GDM1 (cell line): ENCODE measurements at places on chromosomes 2 and 18.

DNA sequence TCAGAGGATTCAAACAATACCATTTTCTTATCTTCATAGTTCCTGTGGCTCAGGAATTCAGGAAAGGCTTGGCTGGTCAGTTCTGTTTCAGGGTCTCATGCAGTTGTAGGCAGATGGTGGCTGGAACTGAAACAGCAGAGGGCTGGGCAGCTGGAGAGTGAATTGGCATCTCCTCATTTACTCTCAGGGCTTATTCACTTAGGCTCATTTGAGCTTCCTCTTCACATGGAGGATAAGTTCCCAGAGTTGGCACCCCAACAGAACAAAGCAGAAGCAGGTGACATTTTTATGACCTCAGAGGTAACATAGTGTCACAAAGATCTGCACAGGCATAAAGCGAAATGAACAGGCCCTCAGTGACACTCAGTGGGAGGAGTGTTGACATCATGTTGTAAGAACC is 66.1 kb downstream of the RBBP8 start:
- DNase-seq: no peak

DNA sequence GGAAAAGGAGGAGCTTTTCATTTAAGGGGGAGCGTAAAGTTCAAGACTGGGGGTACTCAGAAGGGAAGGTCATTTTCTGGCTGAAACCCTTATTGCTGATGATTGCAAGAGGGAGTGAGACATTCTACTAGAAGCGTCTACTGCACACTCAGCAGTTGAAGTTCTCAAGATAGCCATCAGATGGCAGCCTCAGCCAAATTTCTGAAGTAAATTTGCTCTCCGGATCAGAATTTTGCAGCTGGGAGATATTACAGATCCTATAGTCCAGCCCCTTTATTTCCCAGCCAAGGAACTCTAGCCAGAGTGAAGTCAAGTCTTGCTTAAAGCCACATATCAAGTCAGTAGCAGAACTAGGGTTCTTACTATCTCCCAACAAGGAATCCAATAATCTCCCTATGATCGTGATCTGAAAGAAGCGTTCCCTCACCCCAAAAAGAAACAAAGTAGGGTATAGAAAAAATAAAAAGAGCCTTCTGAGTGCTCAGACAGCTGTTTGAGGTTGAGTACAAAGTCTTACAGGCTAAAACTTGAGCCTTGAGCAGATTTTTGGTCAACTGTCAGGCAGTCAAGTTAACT is 24.0 kb downstream of the RAX start:
- DNase-seq: no peak

GRCh38 chr2:69683170-69683971 is 39.8 kb upstream of the AAK1 start:
- peak; percentile 31 for DNase-seq

GRCh38 chr2:195534971-195535370 is 122.1 kb upstream of the SLC39A10 start:
- DNase-seq: no peak

GRCh38 chr18:75349668-75350511 is 77.6 kb downstream of the SMIM21 start:
- no peak for DNase-seq

- DNase-seq: no peak
Observed at GRCh38 chr2:48508461-48509124, 21.4 kb upstream of the STON1 start.

DNA sequence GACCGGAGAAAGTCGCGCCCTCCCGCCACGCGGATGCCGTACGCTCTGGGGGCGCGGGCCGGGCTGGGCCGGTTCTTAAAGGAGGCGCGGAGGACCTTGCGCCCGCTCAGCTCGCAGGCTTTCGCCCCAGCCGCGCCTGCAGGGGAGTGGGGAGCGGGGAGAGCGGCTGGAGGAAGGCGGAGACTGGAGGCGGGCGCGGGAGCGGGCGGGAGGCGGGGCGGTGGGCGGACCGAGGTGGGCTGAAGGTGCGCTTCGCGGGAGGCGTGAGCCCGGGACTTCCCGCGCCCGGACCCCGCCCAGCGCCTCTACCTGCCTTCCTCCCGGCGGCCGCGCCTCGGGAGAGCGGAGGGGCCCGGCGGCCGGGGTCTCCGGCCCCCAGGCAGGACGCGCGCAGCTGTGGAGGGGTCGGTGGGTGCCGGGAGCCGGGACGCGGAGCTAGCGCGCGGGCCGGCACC is at the start of gene ADRA2B:
Gene ADRA2B, minus strand, starts transcription at position 148 of the 455 bp plus-strand sequence. CDS start 422 bp downstream, outside the sequence.
- DNase-seq: no peak

- peak; percentile 62 for DNase-seq
Observed at GRCh38 chr18:3012136-3013023, 564 bp downstream of the LPIN2 start.

DNA sequence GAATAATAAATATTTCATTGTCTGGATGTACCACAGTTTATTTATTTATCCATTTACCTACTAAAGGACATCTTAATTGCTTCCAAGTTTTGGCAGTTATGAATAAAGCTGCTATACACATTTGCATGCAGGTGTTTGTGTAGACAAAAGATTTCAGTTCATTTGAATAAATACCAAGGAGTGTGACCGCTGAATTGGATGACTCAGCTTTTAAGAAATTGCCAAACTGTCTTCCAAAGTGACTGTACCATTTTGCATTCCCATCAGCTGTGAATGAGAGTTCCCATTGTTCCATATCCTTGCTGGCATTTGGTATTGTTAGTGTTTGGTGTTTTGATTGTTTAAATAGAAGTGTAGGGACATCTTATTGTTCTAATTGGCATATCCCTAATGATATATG is 36.2 kb upstream of the FMNL2 start:
- DNase-seq: no peak

- no peak for DNase-seq
Observed at GRCh38 chr2:204680576-204680975, 135.3 kb downstream of the PARD3B start.

DNA sequence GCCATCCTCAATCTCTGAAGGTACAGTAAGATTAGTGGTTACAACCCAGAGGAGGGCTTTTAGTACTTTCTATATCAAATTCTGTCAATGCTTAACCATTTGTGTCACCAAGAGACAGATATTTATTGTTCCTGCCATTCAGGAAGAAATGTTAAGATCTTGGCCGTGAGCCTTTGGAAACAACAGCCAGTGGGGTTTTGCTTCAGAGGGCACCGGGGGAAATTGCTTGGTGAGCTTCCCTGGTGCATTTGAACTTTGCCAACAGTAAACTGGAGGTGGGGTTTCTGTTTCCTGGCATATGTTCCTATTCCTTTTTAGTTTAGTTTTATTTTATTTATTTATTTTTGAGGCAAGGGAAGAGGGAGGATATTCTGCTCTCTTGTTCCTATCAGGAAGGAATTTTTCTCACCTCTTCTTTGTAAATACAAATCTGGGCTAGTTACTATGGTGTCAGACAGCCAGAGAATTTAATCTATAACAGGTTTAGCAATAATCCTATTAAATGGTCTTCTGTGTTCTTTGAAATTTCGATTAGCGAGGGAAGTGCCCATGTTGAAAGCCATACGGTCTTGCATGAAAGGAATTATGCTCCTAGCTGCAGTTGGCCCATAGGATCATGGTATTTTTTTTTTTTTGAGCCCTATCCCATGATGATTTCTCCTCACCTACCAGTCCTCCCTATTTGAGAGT is 95.7 kb downstream of the MAIP1 start:
- no peak for DNase-seq

DNA sequence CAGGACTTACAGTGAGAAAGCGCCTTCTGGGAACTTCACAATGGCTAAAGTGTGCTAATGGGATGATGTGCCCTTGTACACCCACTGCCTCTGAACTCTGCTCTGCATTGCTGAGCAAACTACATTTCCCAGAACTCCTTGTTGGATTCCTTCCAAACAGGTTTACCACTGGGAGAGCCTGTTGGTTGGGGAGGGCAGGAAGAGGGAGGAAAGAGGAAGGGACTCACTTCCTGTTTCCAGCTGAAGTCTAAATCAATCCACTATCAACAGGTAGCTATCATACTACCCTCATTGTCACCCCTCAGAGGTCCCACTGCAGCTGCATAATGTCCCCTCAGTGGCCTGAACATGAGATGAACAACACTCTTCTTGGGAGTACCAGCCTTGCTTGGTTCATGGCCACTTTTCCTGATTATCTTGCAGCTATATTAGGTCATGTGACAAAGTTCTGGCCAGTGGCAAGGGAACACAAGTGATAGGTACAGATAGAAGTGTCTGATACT is 109.7 kb downstream of the MSH2 start:
- no peak for DNase-seq

- DNase-seq: no peak
Observed at GRCh38 chr2:71460595-71461303, 7.4 kb downstream of the DYSF start.

DNA sequence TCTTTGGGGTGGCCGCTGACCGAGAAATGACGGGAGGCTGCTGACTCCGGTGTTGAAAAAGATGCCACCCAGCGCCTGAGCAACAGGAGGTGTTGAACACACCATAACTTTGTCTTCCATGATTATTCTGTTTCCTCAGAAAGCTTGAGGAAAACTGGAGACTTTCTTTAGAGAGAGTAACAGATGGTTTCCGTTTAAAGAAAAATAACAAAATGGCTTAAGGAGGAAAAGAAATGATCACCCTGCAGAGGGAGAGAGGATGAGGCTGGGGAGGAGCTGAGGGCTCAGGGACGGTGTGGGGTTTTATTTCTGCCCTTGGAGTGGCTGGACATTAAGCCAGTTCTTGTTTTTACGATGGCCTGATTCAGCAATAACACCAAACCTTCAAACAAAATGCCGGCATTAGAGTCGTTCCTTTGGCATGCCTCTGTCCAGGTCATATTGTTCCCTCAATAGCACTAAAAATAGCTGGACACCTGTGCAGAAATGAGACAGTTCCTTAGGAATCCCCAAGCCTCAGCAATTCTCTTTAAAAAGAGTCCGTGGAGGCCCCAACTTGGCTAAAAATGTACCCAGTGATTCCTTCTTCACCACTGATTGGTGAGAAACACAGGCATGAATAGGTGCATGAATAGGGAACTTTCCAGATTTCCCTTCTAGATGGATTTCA is 182.4 kb downstream of the ALPK2 start:
- DNase-seq: no peak

GRCh38 chr18:68040198-68040597 is 523.7 kb upstream of the DSEL start:
- no peak for DNase-seq

- no peak for DNase-seq
Observed at GRCh38 chr2:217809736-217810135, 193.1 kb downstream of the TNS1 start.

DNA sequence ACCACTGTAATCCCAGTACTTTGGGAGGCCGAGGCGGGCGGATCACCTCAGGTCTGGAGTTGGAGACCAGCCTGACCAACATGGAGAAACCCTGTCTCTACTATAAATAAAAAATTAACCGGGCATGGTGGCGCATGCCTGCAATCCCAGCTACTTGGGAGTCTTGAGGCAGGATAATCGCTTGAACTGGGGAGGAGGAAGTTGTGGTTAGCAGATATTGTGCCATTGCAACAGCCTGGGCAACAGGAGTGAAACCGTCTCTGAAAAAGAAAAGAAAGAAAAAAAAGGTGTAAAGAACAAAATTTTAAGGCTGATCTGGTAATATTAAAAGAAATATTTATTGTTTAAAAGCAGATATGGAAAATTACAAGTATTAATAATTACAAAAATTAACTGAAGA is 29.7 kb downstream of the ZNF804A start:
- no peak for DNase-seq

GRCh38 chr2:41965909-41966295 is 81.9 kb upstream of the PKDCC start:
- DNase-seq: no peak

DNA sequence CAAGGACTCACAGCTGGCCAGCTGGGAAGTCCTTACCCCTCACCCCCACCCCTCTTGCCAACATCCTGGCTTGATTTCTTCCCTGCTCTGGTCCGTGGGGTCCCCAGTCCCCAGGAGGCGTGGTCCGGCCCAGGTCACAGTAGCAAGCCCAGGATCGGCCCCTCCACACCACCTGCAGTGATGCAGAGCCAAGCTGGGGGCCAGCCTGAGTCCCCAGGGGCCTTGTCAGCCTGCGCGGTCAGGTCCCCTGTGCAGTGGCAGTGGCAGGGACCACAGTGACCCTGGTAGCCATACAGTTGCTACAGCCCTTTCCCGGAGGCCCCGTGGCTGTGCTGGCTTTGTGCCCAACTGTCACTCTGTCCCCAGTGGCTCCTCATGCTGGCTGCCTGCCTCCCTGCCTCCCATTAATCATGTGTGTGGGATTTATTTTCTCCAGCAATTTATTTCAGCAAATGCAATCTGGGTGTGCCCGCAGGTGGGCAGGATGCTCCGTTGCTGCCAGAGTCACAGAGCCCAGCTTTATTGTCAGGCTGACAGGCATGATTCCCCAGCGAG is 8.8 kb upstream of the PRSS56 start:
- no peak for DNase-seq

- no peak for DNase-seq
Observed at GRCh38 chr18:76697441-76697901, 124.9 kb upstream of the ZNF236 start.

GRCh38 chr2:30072250-30072842 is 74.5 kb upstream of the YPEL5 start:
- DNase-seq: peak; percentile 58

DNA sequence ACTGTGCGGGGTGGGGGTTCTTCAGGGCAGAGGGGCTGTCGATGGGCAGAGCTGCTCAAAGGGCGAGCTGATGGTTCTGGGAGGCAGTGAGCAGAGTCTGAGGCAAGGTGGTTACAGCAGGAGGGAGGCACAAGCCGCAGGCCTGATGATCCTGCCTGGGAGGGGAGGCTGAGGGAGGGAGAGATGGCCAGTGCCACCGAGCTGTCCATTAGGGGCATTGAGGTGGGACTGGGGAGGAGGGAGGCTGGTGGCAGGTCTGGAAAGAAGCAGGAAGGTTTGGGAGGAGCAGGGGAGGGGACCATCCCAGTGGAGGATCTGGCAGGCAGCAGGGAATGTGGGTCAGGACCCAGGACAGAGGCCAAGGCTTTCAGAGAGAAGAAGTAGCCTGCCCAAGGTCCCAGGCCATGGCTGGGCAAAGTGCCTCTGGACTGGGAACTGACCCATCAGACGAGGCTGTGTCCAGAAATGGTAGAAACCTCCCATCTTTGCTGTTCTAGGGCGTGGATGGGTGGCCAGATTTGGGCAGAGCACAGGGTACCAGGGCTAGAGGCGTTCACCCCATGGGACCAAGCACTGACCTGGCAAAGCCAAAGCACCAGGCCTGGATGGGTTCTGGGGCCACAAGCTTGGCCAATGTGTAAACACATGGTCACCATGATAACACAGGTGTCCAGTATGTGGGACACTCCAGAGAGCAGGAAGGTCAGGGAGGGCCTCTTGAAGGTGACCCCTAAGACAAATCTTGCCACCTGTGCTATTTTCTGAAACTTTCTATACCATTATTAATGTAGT is 55.5 kb downstream of the INHBB start:
- no peak for DNase-seq

DNA sequence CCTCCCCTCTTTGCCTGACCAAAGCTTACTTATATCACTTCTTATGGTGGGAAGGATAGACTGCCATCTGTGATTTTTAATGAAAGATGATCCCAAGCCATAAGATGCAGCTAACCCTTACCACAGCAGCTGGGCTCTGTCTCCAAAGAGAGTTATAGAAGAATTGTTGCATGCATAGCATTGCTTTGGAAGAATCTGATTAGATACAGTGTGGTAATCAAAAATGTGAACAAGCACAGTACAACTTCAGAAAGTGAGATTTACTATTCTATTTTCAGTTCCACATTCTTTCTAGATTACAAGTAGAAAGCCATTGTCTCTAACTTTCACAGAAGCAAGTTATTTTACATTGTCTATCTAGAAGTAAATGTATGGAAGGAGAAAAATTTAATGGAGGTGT is 129.0 kb upstream of the ACVR2A start:
- no peak for DNase-seq

GRCh38 chr2:134553657-134554056 is 165.1 kb downstream of the TMEM163 start:
- DNase-seq: no peak
